Skin of body (tissue), 3 donors: ENCODE measurements at places on chromosomes 2 and 18.

DNA sequence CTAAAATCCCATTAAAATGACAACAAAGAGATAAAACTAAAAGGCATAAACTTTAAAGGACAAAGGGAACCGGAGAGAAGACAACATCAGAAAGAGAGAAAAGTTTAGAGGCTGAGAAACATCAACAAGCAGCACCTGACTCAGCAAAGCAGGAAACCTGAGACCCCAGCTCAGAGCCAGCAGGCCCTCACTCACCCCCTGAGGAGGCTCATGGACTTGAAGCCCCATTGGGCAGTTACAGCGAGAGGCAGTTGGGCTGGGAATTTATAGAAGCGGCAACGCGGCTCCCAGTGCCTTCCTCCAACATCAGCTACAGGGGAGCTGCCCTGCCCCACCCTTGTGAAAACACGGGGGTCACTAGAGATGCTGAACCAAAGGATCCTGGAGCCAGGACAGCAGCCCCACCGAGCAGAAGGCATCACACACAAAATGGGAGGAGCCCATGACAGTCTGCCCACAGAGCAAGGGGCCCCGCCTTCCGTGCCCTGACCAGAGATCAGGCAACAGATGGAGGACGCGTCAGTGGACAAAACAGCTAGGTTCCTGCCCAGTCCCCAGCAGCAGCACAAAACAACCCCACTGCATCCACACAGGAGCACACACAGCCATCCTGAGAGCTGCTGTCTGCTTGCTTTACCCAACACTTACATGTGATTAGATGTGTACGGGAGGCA, 52.7 kb downstream of the CMPK2 start:
- DNase-seq, result no peak

DNA sequence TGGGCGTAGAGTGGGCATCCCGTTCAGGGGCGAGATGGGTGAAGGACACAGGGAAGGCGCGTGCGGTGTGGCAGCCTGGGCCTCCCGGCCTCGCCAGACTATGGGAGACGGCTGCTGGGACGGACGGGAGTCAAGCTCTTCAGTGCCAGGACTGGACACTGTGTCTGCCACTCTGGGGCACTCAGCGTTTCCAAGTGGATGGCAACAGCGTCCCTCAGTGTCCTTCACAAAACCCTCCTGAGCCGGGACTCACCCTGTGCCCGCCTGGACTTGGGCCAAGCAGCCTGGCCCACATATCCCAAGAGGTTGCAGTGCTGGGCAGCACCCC, 16.3 kb upstream of the BOK start:
- no peak for DNase-seq

DNA sequence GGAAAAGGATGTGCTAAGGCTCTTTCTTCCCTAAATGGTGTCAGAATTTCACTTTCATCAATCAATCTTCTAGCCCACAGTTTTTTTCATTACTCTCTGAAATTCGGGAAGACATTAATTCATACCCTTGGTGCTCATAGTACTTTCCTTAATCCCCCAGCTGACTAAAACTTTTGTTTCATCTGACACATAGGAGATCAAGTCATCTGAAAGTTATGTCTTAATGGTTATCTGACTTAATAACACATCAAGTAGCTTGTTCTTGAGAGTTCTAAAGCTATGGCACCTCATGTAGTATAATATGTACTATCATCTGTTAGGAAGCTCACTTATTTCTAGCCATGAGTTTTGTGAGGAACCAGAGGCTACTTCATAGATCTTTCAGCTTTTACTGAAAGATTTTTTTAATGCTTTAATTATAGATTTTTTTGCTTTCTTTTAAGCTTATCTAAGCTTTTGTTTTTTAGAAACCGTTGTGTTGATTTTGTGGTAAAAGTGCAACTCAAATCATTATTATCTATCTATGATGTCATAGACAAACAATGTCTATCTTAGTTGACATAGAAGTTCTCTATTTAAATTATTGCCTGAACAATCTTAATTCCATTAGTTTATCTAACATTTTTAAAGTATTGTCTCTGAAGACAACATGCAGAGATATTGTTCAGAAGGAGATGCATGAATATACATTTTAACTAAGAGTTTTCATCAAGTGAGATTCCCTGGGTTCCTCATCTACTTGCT, 93.6 kb upstream of the UBXN4 start:
- no peak for DNase-seq

DNA sequence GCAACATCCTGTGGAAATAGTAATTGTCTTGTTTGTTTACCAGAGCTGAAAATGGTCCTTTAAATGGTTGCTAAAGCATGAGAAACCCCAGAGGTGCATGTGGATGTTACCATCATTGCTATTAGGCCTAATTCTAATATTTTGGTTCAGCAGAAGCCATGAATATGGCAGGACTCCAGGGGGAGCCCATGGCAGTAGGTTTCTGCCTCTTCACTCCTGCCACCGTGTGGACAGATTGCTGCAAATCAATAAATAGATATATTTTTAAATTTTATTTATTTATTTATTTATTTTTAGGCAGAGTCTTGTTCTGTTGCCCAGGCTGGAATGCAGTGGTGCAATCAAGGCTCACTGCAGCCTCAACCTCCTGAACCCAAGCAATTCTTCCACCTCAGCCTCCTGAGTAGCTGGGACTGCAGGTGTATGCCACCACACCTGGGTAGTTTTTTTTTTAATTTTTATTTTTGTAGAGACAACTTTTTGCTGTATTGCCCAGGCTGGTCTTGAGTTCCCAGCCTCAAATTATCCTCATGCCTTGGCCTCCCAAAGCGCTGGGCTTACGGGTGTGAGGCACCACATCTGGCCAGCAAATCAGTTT, 54.9 kb upstream of the CAPN13 start:
- peak; percentile 30 for DNase-seq

DNA sequence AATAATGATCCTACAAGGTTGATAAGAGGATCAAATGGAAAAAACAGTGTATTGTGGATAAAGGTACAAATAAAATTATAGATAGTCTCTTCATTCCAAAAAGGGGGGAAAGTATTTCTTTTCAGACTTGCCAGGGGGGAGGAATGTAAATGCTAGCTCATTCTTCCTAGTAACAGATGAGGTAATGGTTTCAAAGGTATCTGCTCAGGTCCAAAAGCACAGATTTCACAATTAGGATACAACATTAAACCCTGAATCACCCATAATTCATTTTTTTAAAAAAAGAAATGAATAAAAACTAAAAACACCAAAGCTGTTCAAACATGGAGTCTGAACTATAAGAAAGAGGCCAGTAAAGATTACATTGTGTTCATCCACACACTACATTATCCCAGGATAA, 142.0 kb downstream of the ATAD2B start:
- DNase-seq, result no peak

DNA sequence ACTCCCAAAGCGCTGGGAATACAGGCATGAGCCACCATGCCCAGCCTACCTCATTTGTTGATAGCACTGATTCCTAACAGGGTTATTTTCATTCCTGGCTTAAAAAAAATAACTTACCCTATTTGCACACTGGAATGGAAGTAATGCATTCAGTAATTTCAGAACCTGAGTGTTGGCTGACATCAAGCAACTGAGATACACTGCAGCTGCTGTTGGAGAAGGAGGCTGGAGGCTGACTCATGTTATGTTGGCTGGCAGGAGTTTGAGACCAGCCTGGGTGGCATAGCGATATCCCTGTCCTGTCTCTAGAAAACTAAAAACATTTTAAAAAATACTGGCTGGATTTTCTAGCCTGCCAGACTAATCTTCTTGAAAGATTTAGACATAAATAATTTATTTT, 385.1 kb upstream of the MEX3C start:
- DNase-seq, result no peak

GRCh38 chr2:145484448-145485097, 964.7 kb upstream of the ZEB2 start:
- DNase-seq, result peak; percentile 6

GRCh38 chr2:109519513-109519912, 94.3 kb downstream of the SEPTIN10 start:
- no peak for DNase-seq

DNA sequence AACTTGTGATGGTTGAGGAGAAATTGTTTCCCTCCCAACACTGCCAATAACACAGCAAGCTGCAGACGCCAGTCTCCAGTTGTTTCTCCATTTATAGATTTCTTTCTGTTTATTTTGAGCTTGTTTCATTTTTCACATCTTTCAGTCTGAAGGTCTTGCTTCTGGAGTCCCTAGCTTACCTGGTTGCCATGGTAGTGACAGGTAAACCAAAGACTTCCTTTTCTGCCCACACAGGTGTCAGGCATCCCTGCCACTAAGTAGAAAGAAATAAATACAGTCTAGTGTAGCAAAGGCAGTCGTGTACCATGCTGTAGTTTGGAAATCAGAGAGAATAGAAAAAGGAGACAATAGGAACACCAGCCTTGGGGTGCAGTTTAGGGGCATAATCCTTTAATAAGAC, 82.8 kb downstream of the MARCHF4 start:
- no peak for DNase-seq

DNA sequence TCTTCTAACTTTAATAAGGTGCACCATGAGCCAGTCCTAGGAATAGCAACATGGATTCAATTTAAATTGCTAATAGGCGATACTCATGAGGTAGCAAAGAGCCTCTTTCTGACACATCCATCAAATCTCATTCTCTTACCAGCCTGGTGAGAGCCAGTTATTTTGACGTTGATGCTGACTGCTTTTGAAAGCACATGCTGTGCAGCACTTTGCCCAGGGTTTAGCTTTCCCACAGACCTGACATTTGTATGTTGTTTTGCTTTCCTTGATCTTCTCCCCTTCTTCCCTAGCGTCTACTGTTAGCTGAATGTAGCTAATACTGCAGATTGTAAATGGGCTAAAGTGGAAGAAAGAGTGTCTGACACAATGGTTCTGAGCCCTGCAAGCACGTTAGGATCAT, 101.1 kb upstream of the CCDC85A start:
- no peak for DNase-seq

DNA sequence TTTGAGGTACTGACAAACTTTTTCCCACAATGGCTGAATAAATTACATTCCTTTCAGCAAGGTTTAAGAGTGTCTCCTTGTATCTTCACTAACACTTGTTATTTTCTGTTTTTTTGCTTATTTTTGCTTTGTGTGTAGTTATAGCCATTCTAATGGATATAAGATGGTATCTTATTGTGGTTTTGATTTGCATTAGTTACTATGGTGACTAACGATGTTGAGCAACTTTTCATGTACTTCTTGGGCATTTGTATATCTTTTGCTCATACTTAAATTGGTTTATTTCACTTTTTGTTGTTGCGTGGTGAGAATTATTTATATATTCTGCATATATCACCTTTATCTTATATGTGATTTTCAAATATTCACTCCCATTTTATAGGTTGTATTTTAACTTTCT, 79.9 kb upstream of the FSIP2 start:
- no peak for DNase-seq

- no peak for DNase-seq
Measured at GRCh38 chr2:33307659-33308270, 168.7 kb upstream of the RASGRP3 start.

DNA sequence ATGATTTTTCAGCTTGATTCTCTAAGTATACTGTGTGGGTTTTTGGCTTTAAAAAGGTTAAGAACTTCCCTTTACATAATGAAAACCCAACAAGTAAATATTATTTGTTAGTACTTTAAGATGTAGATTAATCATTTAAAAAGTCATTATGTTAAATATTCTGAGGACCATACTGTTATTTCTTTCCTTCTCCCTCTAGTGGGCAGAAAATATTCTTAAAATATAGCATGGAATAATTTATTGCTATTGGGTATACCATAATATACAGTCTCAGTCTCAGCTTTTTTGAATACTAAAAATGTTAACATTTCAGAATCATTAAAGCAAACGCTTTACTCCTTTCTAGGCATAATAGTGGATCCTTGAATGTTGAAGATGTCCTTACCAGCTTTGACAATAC, 28.1 kb downstream of the CAMKMT start:
- no peak for DNase-seq

- DNase-seq, result no peak
Measured at GRCh38 chr2:76163860-76164259, 453.1 kb upstream of the GCFC2 start.

DNA sequence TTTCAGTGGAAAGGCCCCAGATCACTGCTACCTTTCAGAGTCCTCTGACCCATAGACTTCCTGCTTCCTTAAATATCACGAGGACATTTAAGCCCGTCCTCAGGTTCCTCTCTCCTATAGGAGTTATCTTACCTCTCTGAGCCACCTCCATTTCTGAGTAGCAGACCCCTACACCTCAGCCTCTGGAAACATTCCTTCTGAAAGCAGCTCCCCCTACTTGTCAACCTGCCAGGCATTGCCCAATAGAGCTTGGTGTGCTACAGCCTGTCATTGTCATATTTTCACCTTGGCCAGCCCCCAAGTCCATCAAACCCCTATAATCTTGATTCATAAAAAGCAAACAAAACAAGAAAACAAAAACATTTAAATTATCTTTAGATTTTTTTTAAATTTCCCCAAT, 717.9 kb upstream of the SLC8A1 start:
- DNase-seq, result no peak

GRCh38 chr2:23835988-23836387, 90.9 kb downstream of the ATAD2B start:
- no peak for DNase-seq

DNA sequence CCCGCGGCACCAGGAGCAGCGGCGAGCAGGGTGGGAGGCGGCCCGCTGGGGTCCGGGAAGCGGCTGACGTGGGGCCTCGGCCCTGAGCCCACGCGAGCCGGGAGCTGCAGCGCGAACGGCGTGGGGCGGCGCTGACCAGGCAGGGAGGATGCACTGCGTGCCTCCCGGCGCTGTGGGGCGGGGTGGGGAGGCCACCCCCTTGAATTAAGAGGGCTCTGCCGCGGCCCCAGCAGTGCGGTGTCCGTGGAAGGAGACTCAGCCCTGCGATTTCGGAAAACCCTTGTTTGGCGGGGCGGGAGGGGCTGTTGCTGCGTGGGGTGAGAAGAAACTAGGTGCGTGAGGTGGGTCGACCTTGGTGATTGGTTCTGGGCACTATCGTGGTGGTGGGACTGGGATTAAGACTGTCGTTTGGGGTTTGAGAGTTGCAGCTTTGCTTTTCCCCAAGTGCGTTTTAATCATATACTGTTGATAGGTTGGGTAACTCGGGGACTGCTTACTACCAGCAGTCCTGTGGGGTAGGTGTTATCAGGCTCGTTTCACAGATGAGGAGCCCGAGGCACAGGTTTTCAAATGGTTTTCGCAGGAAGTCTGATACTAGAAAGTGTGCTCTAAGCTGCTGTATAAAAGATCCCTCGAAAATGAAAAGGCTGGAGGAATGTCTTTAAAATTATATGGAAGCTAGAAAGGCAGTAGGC, 722 bp downstream of the ACSL3 start:
- peak; percentile 17 for DNase-seq

DNA sequence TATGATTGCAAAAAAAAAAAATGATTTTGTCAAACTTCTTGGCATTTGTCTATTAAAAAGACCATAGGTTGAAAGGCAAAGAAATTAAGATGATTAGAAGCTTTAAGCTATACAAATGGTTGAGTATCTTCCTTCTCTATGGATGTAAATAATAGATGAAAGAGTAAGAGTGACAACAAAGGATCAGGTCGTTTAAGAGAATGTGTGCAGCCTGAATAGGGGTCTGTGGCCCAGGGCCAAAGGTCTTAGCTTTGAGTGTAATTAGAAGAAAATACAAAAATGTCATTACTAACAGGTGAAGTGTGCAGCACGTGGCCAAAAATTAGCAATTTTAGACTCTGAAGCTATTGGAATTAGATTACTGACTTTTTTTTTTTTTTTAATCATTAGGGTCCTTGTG, 122.4 kb downstream of the GREB1L start:
- DNase-seq, result no peak

GRCh38 chr18:9906481-9906880, 7.3 kb upstream of the VAPA start:
- DNase-seq, result no peak
